SK-MEL-5 (cell line): ENCODE measurements at places on chromosomes 5 and 9.

GRCh38 chr5:125043781-125044391, 297.4 kb upstream of the ZNF608 start:
- DNase-seq: peak; percentile 3

GRCh38 chr9:78928625-78929405, 631.9 kb downstream of the PSAT1 start:
- DNase-seq: no peak

GRCh38 chr5:95781101-95781583, 41.4 kb downstream of the GLRX start:
- DNase-seq: peak; percentile 88

GRCh38 chr5:19555436-19555835, 432.6 kb downstream of the CDH18 start:
- no peak for DNase-seq

DNA sequence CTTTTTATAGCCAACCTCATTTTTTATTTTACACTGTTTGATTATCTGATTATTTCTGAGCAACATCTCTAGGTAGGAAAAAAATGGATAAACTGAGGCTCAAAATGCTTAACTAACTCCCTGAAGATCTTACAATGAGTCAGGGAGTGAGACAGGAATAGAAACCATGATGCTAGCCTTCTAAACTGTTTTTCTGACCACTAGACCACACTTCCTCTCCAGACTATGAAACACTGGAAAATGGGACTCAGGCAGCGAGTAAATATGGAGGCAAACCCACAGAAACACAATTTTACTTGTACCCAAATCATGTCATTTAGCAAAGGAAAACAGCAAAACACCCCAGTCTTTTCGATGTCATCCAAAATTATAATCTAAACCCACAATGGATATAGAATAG, 129.9 kb upstream of the ANKH start:
- DNase-seq: no peak

GRCh38 chr5:167770461-167770860, 521.0 kb upstream of the WWC1 start:
- no peak for DNase-seq

DNA sequence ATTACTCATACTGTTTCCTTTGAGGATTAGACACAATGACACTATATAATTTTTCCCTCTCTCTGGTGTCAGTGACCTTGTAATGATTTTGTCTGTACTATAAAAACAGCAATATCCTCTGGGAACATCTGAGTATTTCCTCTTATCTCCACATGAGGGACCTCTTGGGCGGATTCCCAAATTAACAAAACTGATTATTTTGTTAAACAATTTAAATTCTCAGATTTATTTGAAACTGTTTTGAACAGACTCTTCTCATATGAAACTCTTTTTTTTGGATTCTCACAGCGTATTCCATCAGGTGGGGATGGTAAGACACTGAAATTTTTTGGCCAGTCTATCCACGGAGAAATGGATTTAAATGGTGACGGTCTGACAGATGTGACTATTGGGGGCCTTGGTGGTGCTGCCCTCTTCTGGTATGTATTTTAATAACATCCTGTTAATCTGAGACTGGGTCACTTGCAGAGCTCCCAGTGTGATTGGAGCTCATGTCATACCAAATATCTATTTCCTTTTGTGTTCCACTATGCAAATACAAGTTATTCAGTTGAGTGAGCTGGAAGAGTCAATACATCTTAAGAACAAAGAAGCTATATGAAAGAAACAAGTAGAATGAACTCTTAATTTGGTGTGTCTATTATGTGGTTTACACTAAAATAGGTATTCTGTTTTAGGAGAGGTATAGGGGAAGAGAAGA, 73.8 kb upstream of the ITGA2 start:
- DNase-seq: peak; percentile 83

DNA sequence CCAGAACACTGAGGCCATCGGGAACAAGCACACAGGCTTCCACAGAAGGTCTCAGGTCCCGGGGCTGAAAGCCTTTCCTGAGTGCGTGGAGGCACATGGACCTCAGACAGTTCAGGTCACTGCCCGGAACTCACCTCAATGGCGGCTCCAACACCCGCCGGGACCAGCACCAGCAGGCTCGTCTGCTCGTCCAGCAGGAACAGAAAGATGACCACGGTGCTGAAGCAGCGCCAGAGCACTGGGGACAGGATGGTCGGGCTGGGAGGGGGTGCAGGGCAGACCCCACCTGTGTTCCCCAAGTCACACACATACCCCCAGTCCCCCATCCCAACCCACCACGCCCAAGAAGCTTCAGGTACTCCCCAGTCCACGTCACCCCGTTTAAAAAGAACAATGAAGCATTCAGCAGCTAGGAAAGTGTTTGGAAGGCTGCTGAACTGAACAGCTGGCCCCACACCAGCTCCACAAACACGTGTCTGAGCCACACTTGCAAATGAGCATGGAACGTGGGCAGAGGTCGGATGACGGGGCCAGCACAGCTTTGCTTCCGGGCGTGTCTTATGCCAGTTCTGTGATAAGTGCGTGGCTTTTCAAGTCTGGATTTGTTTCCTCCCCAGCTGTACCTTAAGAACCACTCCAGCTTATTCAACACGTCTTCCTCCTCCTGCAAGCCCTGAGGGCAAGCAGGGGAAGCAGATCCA, 14.6 kb downstream of the CLPTM1L start:
- no peak for DNase-seq

- no peak for DNase-seq
These were observed 83.5 kb upstream of the RIOK2 start for GRCh38 chr5:97266576-97266975.

GRCh38 chr5:2901096-2901495, 149.6 kb upstream of the IRX2 start:
- no peak for DNase-seq

DNA sequence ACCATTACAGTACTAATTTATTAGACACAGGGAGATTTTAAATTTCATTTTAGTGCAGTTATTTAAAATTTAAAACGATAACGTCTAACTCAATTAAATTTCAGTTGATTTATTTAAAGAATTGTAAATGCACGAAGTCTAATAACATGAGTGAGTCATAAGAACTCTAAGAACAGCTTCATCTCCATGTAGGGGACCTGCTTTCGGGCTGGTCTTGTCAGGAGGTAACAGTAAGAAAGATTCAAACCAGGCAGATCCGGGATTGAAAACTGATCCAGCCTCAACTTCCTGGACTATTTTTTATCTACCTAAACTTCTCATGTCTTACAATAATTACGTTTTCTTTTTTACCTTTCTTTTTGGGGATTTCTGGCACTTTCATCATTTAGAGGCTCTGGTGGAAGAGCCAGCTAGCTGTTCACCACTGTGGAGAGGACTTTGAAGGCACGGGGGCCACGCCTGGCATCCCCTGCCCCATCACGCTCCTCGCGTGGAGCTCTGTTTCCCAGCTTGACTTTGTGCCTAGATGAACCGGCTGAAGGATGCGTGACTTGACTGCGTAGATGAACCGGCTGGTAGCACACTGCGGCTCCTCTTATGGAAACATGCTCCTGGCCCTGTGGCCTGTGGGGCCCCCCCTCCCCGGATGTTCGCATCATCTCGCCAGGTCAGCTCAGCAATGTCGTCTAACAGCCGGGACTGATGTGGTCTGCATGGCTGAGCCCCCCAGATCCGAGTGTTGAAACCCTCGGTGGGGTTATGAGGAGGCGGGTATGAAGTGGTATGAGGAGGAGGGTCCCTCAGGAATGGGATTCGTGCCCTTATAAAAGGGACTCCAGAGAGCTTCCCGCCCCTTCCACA, 26.0 kb downstream of the NDUFS6 start:
- no peak for DNase-seq

DNA sequence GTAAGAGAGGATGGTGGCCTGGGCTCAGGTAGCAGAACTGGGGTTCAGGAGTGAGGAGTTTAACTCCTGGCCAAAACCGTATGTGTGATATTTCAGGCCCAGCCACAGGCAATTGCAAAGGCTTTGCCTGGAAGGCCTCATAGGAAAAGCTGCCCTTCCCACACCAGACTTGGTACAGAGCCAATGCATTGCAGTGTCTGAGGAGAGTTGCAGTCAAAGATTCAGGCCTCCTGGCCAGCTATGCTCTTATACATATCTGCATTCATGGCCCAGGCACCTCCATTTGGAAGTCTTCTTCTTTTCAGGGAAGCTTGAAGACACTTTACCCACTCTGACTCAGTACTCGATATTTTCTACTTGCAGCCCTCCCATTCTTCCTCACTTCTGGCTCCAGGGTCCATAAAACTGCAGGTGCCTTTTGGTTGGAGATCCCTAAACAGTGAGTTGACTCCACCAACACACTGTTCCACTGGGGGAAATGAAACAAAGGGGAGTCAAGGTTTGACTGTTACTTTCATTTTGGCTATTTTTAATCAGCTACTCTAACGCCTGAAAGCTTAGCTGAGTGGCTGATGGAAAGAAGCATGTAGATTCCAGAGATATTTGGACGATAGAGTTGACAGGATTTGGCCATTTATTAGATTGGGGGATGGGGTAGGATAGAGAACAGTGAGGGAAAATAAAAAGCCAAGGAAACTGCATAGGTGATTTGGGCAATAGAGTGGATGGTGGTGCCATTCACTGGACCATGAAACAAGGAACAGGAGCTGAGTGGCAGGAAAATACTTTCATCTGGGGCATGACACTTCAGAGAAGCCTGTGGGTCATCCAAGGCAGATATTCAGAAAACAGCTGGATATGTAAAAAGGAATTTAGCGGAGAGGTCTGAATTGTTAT, 30.6 kb upstream of the IL33 start:
- DNase-seq: no peak

DNA sequence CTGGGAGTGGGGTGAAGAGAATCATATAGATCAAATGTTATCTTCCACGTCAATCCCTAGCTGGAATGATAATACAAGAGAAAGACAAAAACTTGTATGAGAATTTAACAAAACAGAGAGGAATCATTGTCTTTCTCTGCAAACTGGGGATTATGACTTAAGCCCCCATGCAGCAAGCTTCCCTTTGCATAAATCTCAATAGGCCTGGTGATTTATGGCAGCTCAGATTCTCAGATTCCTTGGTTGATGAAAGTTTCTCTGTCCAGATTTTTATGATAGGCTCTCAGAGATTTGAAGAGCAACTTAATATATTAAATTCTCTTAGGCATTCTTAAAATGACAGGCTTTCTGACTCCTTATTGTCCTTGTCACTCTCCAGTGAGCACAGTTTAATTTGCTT, 56.0 kb downstream of the RASGRF2 start:
- DNase-seq: no peak

DNA sequence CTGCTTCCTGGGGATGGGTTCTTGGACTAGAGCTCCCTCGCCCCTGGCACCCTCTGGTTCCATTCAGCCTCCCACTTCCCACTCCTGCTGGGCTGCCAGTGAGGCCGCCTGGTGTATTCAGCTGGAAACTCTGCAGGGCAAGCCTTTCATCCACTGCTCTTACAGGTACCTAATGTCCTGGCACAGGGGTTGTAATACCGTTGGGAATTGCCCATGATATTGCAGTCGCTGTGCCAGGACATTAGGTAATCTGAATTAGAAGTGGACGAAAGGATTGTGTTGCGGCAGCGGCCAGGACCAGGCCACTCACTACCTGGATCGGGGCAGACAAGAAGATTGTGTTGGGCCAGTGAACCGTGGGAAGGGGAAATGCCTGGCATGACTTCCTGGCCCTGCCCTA, 13.1 kb downstream of the TMOD1 start:
- DNase-seq: no peak

DNA sequence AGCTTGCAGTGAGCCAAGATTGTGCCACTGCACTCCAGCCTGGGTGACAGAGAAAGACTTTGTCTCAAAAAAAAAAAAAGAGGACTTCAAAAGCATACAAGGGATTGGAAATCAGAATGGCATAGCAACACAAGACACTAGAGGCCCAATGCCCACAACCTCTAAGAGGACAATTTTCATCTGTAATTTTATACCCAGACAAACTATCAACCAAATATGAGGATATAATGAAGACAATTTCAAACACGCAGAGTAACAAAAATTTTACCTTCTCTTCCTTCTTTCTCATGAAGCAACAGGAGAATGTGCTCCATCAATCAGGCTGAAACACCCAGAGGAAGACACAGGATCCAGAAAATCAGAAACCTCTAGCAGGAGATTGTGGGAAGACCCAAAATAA, 46.8 kb downstream of the GCNT4 start:
- no peak for DNase-seq

DNA sequence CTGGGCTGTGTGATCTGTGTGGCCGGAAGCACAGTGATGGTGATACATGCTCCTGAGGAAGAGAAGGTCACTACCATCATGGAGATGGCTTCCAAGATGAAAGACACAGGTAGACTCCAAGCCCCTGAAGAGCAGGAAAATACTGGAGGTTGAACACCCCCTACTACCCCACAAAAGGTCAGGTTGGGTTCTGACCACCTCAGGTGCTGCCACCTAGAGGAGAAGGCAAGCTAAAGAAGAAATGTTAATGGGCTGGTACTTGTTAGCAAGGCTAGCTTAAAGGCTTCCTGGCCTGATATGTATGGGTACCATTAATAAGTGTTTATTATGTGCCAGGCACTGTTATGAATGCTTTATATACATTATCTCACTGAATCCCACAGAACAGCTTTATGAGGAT, 11.7 kb downstream of the NIPAL4 start:
- DNase-seq: peak; percentile 66

DNA sequence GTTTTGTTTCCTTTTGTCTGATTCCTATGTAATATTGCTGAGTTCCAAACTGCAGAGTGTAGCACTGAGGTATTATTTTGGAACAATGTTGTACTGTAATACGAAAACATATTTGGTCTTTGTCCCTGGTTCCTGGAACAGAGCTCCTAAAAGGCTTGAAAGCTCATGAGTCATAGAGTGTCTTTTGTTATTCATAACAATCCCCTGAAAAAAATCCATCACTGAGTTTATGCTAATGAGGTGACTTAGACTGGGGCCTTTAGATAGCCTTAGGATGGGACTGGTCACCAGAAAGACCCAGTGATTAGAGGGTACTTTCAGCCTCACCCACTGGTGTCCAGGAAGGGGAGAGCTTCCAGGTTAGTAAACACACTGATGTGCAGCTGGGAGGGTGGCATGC, 132.7 kb upstream of the POU5F2 start:
- DNase-seq: peak; percentile 7

GRCh38 chr9:89912605-89912953, 307.8 kb downstream of the GADD45G start:
- DNase-seq: no peak

- peak; percentile 42 for DNase-seq
These were observed 38.6 kb downstream of the RANBP6 start for GRCh38 chr9:5976674-5977397.

DNA sequence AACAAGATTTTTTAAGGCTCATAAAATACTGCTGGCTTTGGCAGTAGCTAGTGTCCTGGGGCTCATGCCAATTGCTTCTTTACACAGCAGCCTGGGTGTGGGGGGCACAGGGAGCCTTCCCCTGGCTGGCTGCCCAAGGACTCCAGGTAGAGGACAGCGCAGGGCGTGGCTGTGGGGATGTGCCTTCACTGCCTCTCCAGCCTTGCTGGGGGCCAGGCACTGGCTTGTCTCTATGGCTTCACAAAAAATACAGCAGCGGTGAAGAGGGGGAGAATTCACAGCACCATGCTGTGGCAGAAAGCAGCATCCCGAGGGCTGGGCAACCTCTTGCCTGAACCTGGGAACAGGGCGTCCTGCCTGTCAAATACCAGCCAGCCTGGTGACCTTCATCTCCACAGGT, 57.4 kb downstream of the DAP start:
- no peak for DNase-seq
